ENCODE measurements at places on chromosomes 7 and 10. TPM values are rescaled to one million over a fixed set of nuclear protein-coding genes. Genes with fewer than 3 reads are reported as not detected.

The FEZF1 gene
- polyA plus RNA-seq: not detected

DNA sequence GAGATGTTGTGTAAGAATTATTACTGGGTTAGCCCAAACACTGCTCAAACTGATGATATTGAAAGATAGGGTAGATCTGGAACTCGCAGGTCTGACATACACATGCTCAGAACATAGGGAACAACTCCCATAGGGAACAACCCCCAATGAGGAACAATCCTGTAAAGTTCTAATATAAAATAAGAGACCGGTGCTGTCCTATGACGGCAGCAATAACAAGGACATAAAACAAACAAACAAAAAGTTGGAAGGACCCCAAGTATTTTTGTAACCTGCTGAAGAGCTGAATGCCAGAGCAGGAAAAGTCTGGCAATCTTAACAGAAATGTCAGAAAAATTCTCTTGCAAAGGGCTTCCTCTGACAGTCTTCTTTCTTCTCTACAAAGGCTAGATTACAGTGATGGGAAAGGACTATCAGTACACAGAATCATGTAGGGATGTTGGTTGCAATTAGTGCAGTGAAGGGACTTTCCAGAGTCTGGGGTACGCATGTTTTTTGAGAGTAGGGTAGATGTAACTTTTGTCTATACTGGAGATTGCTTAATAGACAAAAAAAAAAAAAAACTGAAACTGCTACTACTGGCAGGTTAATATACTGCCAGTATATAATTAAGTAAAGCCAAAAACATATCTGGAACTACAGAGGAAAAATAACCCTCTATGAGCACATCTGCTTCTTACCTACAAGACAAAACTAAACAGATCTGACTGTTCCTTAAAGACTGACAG lies 35.5 kb downstream of the IDE start:
- no peak for DNase-seq

The HOXA7 gene
- 5.3 TPM for polyA plus RNA-seq

GRCh38 chr7:17139081-17139480 lies 159.4 kb upstream of the AHR start:
- DNase-seq: no peak

GRCh38 chr10:113616244-113617074 lies 47.4 kb downstream of the NRAP start:
- DNase-seq: no peak

DNA sequence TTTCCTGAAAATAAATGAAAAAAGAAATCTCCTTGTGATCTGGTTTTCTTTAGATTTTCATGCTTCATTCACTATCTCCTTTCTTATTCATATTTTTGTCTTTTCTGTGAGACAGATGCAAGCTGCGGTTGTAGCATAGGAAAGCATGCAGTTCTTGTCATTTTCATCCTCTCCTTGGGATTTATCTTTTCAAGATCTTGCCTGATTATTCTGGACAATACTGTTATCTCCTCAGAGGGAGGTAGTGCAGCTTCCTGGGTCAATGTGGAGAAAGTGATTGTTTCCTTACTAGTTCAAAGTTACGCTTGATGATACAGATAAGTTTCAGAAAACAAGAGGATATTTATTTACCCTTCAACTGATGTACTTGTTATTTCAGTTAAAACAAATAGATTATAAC lies 114.6 kb downstream of the CPED1 start:
- DNase-seq: no peak

Measured in AG04450 (cell line).